ENCODE measurements at places on chromosomes 6 and 20. TPM values are rescaled to one million over a fixed set of nuclear protein-coding genes. Genes with fewer than 3 reads are reported as not detected.

The NOL4L gene
- total RNA-seq: 5.9 TPM

The SPTLC3 gene
- 15.8 TPM for total RNA-seq

The TRIM40 gene
- total RNA-seq: not detected

The NT5E gene
- total RNA-seq: 22.3 TPM

The EBF4 gene
- 3.4 TPM for total RNA-seq

The KHDC1 gene
- 3.2 TPM for total RNA-seq

The NMBR gene
- total RNA-seq: not detected

The EPM2A gene
- 51.3 TPM for total RNA-seq

The DEFB132 gene
- not detected for total RNA-seq

The HAO1 gene
- total RNA-seq: not detected
